PC-9 (cell line): ENCODE measurements at places on chromosomes 12 and 14. TPM values are rescaled to one million over a fixed set of nuclear protein-coding genes. Genes with fewer than 3 reads are reported as not detected.

DNA sequence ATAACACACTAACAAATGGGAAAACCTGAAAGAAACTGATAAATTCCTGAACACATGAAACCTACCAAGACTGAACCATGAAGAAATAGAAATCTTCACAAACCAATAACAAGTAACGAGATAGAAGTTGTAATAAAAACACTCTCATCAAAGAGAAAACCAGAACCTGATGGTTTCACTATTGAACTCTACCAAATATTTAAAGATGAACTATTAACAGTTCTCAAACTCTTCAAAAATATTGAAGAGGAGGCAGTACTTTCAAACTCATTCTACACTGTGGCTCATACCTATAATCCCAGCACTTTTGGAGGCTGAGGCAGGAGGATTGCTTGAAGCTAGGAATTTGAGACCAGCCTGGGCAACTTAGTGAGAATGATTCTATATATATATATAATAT is 48.4 kb upstream of the TMTC2 start:
- no peak overlapping the region for H3K4me3 ChIP-seq
- no peaks in the 10 kb centered on the region for H3K36me3 ChIP-seq
- DNase-seq: no peak
- no peaks in the 10 kb centered on the region for H3K4me1 ChIP-seq
- H3K27ac ChIP-seq: no peak overlapping the region

Gene BCL7A
- 6.3 and 6.6 TPM in 2 replicates for total RNA-seq

- peak overlapping the region; percentile 69 for H3K27ac ChIP-seq
- H3K4me3 ChIP-seq: no peak overlapping the region
- peak; percentile 37 for DNase-seq
These were observed 250.0 kb downstream of the PHLDA1 start for GRCh38 chr12:75781532-75782046.

DNA sequence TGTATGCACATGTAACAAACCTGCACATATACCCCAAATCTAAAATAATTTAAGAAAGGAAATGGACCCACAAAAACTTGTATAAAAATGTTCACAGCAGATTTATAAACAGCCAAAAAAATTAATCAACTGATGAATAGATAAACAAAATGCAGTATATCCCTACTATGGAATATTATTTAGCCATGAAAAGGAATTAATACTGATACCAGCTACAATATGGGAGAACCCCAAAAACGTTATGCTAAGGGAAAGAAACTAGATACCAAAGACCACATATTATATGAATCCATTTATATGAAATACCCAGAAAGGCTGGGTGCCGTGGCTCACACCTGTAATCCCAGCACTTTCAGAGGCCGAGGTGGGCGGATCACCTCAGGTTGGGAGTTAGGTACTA is 20.9 kb downstream of the DUSP16 start:
- H3K36me3 ChIP-seq: no peaks in the 10 kb centered on the region
- no peak for DNase-seq
- H3K4me3 ChIP-seq: no peak overlapping the region
- no peak overlapping the region for H3K27ac ChIP-seq
- no peaks in the 10 kb centered on the region for H3K27me3 ChIP-seq
- no peaks in the 10 kb centered on the region for H3K4me1 ChIP-seq

DNA sequence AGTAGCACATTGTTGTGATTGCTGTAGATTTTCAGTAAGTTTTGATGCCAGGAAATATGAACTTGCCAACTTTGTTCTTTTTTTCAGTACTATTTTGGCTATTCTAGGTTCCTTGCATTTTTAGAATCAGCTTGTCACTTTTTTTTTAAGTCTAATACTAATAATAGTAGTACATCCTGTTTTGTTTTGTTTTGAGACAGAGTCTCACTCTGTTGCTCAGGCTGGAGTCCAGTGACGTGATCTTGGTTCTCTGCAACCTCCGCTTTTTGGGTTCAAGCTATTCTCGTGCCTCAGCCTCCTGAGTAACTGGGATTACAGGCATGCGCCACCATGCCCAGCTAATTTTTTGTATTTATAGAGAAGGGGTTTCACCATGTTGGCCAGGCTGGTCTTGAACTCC is 16.5 kb downstream of the PWP1 start:
- no peak overlapping the region for H3K4me3 ChIP-seq
- H3K4me1 ChIP-seq: no peaks in the 10 kb centered on the region
- DNase-seq: no peak

- no peak for DNase-seq
- peaks cover 6% of the 10 kb centered on the region for H3K4me1 ChIP-seq
- H3K27me3 ChIP-seq: no peaks in the 10 kb centered on the region
- no peaks in the 10 kb centered on the region for H3K36me3 ChIP-seq
- H3K27ac ChIP-seq: no peak overlapping the region
These were observed 5.9 kb upstream of the B3GNT4 start for GRCh38 chr12:122197612-122197966.

- peak overlapping the region; percentile 17; the same call in 1 of the 2 replicates for H3K27ac ChIP-seq
- no peaks in the 10 kb centered on the region for H3K36me3 ChIP-seq
- H3K27me3 ChIP-seq: no peaks in the 10 kb centered on the region
- peaks cover 77% of the 10 kb centered on the region for H3K4me1 ChIP-seq
- no peak overlapping the region for H3K4me3 ChIP-seq
These were observed 13.0 kb upstream of the LBHD2 start for GRCh38 chr14:103070971-103071542.

Gene PAPLN
- total RNA-seq: 0.15 TPM in 1 of 2 replicates, not detected in the other

DNA sequence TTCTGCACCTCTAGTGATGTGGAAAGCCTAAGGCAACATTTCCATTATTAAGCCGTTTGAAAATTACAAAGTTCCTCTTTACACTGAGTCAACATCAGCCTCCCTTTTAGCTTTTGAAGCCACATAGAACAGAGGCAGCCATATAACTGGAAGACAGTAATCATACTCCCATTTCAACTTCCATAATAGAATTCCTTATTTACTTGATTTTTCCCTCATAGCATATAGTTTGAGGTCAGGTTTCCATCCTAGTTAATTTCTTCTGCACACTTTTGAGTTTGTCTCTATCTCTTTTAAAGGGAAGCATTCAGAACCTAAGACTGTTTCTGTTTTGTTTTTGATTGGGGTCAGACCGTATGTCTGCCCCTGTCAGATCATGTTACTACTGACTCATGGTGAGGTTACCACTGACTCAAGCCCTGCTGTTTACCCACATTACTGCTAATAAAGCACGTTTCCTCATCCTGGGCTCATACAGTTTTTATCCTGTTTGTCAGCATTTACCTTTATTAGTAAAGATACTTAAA is 161.0 kb downstream of the SLC38A4 start:
- peak; percentile 89 for DNase-seq
- peak overlapping the region; percentile 67 for H3K27ac ChIP-seq
- H3K4me3 ChIP-seq: no peak overlapping the region
- peaks cover 53% of the 10 kb centered on the region for H3K4me1 ChIP-seq
- H3K27me3 ChIP-seq: no peaks in the 10 kb centered on the region
- no peaks in the 10 kb centered on the region for H3K36me3 ChIP-seq

Gene RASAL1
- 14.9 and 23.6 TPM in 2 replicates for total RNA-seq

GRCh38 chr12:53492188-53492587 is 7.1 kb downstream of the MAP3K12 start:
- H3K36me3 ChIP-seq: no peaks in the 10 kb centered on the region
- no peak overlapping the region; the same call in 1 of the 2 replicates for H3K4me3 ChIP-seq
- peaks cover 25% of the 10 kb centered on the region; the same call in 1 of the 2 replicates for H3K4me1 ChIP-seq
- no peak overlapping the region for H3K27ac ChIP-seq

DNA sequence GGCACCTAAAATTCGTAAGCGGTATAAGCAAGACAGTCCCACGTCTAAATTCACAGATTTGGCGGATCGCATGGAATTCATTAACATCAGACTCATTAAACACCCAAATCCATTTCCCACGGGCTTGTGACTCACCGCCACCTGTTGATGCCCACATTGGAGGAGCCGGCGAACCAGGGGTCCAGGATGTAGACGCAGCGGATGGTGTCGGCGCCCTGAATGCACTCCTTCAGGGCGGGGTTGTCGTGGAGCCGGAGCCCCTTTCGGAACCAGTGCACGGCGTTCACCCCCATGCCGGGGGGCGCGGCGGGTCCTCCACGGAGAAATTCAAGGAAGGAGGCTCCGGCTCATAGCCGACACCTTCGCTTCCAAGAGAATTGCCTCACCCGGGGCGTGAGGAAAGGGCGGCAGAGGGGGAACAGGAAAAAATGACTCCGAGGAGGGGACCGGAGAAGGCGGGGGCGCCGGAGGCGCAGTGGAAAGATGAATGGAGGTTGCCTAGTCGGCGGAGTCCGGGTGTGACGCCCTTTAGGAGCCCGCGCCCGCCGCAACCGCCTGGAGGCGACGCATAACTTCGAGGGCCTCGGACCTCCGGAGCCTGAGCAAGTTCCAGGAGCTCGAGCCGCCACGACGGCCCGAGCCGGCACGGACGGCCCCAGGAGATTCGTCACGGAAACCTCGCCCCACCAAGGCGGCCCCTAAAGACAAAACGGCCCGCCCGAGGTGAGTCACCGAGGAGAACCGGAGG is 506 bp downstream of the CRY1 start:
- peak overlapping the region; percentile 64 for H3K4me3 ChIP-seq
- H3K27me3 ChIP-seq: no peaks in the 10 kb centered on the region
- H3K27ac ChIP-seq: peak overlapping the region; percentile 72
- H3K4me1 ChIP-seq: peaks cover 19% of the 10 kb centered on the region
- no peaks in the 10 kb centered on the region for H3K36me3 ChIP-seq
- DNase-seq: peak; percentile 44

GRCh38 chr12:85644508-85644907 is 191.7 kb downstream of the RASSF9 start:
- H3K27ac ChIP-seq: no peak overlapping the region
- H3K4me1 ChIP-seq: 0 out of 2 replicates have a peak, but pooled peaks cover 4% of the 10 kb centered on the region
- no peak for DNase-seq
- H3K27me3 ChIP-seq: no peaks in the 10 kb centered on the region

DNA sequence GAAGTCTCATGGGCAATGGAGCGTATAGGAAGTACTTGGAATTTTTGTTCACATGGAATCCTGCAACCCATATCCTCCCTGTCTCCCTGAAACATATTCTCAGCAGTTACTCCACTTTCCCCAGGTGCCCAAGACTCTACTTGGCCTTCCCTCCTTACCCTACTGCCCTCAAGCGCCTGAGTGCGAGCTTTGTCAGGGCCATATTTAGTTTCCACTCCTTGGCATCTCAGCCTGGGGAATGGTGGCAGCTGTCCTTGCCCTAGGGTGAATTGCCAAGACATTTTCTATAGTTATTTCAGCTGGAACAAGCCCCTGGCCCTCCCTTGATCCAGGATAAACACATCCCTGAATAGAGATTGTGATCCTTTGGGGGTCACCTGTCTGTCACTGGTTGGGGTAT is 569.3 kb upstream of the LRFN5 start:
- no peaks in the 10 kb centered on the region for H3K27me3 ChIP-seq
- no peak overlapping the region for H3K4me3 ChIP-seq
- no peak overlapping the region for H3K27ac ChIP-seq
- DNase-seq: no peak
- H3K4me1 ChIP-seq: no peaks in the 10 kb centered on the region

DNA sequence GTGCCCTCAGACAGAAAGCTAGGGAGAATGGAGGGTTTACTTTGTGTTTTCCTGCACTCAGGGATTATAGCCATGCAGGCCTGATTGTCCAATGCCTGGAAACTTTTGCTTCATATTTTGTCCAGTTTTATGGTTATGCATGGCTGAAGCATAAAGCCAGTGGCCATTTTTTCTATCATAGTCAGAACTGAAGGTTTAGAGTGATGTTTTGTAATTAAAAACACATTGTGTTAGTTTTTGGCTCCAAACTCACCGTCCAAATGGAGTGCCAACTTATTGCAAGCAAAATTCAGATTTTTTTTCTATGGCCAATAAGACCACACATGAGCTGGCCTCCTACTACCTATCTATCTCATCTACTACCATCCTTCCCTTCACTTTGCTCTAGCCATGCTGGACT is 40.2 kb upstream of the ATP2B1 start:
- H3K4me1 ChIP-seq: peaks cover 26% of the 10 kb centered on the region
- no peak overlapping the region for H3K27ac ChIP-seq
- H3K4me3 ChIP-seq: no peak overlapping the region
- DNase-seq: no peak
- H3K36me3 ChIP-seq: 0 out of 2 replicates have a peak, but pooled peaks cover 4% of the 10 kb centered on the region

Gene PSMB5
- total RNA-seq: 122 and 146 TPM in 2 replicates

Gene KSR2
- 1.0 and 2.0 TPM in 2 replicates for total RNA-seq

Gene LRRK2
- 0.26 and 0.48 TPM in 2 replicates for total RNA-seq

GRCh38 chr12:75558287-75558686 is 46.9 kb upstream of the KRR1 start:
- no peak overlapping the region for H3K27ac ChIP-seq
- H3K27me3 ChIP-seq: no peaks in the 10 kb centered on the region
- peaks cover 33% of the 10 kb centered on the region for H3K4me1 ChIP-seq
- H3K4me3 ChIP-seq: no peak overlapping the region
- DNase-seq: no peak
